Stomach (tissue), 19 donors: ENCODE measurements at places on chromosomes 12 and 14. TPM values are rescaled to one million over a fixed set of nuclear protein-coding genes. Genes with fewer than 3 reads are reported as not detected.
A peak's percentile ranks its signal among the peaks of the same experiment; 100 is the strongest.

GRCh38 chr12:74370608-74371216, 166.9 kb upstream of the ATXN7L3B start:
- H3K27me3 ChIP-seq = no peaks in the 10 kb centered on the region
- H3K4me1 ChIP-seq = no peaks in the 10 kb centered on the region
- H3K27ac ChIP-seq = no peak overlapping the region
- no peak for DNase-seq

DNA sequence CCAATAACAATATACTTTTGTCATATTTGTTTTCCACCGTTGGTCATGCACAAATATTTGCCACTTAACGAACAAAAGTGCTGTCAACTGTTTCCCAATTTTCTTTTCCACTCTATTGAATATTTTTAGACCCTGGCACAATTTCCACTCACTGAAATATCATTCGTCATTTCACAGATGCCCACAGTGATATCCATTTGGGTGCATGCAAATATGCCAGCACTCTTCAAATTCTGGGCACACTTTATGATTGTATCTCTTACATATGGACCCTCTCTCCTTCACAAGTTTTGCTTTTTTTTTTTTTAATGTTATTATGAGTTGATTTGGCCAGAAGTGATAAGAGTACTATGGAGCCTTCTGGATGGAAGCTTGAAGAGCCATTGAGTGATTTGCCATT, 1557.3 kb upstream of the FLRT2 start:
- no peaks in the 10 kb centered on the region for H3K36me3 ChIP-seq
- no peak for DNase-seq
- no peaks in the 10 kb centered on the region for H3K27me3 ChIP-seq

DNA sequence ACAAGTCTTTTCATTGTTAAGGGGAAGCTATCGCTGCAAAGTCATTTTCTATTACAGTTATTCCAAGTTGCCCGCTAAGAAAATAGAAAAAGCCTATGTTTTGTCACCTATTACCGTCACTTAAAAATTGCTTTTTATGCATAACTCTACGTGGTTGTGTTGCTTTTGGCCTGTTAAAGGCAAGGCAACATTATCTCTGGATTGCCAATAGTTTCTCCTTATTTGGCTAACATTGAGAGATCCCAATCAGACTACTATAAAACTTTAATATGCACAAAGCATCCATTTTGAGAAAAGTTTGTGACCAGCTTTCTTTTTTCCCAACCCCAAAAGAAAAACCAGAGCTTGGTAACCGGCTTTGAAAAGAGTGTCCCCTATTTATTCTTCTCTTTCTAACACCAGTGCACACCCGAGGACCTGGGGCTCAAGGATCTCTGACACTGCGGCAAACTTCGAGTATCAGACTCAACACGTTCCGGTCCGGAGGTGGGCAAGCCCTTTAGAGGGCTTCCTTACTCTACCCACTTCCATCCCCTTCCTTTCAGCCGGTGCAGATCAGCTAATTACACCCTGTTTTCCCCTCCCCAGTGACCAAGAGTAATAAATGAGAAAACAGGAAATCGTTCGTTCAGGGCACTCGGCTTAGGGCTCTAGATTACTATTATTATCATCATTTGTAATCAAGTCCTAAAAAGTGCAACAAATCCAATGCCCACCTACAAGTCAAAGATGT, 1.2 kb downstream of the PPP1R12A start:
- no peak for DNase-seq
- no peaks in the 10 kb centered on the region for H3K27me3 ChIP-seq
- peak overlapping the region; percentile 98 for H3K27ac ChIP-seq

DNA sequence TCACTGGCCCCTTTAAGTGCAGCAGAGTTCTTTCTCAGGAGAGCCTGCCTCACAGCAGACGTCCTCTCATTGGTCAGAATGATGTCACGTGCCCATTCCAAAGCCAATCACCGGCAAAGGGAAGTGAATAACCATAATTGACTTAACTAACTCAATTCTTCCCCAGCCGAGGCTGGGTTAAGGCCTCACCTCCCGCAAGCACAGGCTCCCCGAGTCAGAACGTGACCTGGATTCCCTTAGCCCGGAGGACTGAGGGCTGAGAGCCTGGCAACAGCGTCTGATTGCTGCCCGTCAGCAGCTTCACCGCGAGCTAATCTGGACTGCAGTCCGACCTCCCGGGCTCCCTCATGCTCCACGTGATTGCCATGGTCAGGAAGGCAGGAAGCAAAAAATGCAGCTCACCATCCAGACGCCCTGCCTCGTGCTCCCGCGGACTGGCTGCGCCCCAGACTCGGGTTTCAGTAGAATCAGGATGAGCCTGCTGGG, 92.1 kb upstream of the FZD10 start:
- peaks cover 26% of the 10 kb centered on the region for H3K27me3 ChIP-seq
- H3K4me3 ChIP-seq = no peak overlapping the region
- no peaks in the 10 kb centered on the region for H3K4me1 ChIP-seq
- DNase-seq = peak; percentile 58
- H3K27ac ChIP-seq = no peak overlapping the region

GRCh38 chr12:6736754-6737153, 12.9 kb downstream of the COPS7A start:
- no peaks in the 10 kb centered on the region for H3K4me1 ChIP-seq
- no peak overlapping the region for H3K27ac ChIP-seq
- no peaks in the 10 kb centered on the region for H3K27me3 ChIP-seq
- H3K36me3 ChIP-seq = peaks cover 1% of the 10 kb centered on the region

DNA sequence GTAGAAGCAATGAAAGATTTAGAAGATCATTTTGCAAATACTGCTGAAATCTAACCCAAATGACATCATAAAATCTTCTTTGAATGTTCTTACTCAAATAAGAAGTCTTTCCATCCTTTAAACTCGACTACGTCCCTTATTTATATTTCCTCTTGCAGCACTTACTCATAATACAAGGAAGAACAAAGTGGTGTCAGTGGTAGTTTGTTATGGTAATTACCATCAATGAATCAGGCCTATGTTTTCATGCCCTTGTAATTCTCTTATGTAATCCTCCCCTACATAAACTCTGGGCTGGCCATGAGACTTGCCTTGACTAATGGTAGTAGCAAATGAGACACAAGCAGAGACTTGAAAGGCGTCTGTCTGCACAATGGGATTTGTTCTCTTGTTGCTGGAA, 17.0 kb downstream of the EEA1 start:
- H3K27me3 ChIP-seq = no peaks in the 10 kb centered on the region
- H3K36me3 ChIP-seq = no peaks in the 10 kb centered on the region
- no peak for DNase-seq
- peaks cover 6% of the 10 kb centered on the region for H3K4me1 ChIP-seq

DNA sequence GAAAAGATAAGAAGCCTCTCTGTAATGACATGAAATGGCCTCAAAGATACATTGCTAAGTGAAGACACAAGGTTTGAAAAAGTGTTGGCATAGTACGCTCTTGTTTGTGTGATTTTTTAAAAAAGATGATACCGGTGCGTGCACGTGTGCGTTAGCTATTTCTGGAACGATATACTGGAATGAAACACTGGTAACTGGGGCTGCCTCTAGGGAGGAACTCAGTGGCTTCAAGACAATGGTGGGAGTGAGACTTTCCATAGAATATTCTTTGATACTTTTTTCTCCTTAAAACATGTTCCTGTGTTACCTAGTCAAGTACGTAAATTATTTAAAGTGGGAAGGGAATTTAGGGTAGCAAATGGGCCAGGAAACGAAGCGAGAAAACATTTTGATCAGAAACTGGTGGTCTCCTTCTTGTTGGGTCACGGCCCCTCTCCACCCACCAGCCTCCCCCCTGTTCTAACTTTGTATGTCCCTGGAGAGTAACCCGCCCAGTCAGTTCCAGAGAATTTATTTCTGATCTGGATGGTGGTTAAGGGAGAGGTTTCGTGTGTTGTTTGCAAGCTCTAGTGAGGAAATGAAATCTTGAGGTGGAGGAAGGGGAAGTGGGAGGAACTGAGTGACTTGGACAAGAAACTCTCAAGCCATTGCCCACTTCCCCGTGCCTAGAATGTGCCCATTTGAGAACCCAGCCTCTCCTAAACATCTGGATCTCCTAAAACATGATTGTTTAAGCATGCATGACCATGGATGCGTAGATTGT, 6.6 kb downstream of the FGF6 start:
- no peak overlapping the region for H3K4me3 ChIP-seq
- no peak for DNase-seq
- no peaks in the 10 kb centered on the region for H3K27me3 ChIP-seq
- no peaks in the 10 kb centered on the region for H3K4me1 ChIP-seq
- no peak overlapping the region for H3K27ac ChIP-seq
- no peaks in the 10 kb centered on the region for H3K36me3 ChIP-seq

- H3K4me3 ChIP-seq = no peak overlapping the region
- H3K27ac ChIP-seq = no peak overlapping the region
- no peaks in the 10 kb centered on the region for H3K36me3 ChIP-seq
Measured at GRCh38 chr14:28577711-28578131, 188.9 kb upstream of the FOXG1 start.

DNA sequence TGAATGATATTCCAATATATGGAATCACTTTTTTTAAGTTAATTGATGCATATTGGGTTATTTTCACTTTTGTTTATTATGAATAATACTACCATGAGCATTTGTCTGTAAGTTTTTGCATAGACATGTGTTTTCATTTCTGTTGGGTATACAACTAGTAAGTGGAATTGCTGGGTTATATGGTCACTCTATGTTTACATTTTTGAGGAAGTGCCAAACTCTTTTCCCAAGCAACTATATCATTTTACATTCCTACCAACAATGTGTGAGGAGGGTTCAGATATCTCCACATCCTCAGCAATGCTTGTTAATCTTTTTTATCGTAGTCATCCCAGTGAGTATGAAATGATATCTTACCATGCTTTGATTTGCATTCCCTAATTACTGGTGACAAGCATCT, 64.0 kb downstream of the MON2 start:
- no peak for DNase-seq
- no peaks in the 10 kb centered on the region for H3K36me3 ChIP-seq
- no peaks in the 10 kb centered on the region for H3K4me1 ChIP-seq
- H3K27ac ChIP-seq = no peak overlapping the region

GRCh38 chr12:71790331-71790730, 35.7 kb downstream of the RAB21 start:
- peaks cover 31% of the 10 kb centered on the region for H3K36me3 ChIP-seq
- H3K27me3 ChIP-seq = no peaks in the 10 kb centered on the region
- no peaks in the 10 kb centered on the region for H3K4me1 ChIP-seq
- no peak for DNase-seq

DNA sequence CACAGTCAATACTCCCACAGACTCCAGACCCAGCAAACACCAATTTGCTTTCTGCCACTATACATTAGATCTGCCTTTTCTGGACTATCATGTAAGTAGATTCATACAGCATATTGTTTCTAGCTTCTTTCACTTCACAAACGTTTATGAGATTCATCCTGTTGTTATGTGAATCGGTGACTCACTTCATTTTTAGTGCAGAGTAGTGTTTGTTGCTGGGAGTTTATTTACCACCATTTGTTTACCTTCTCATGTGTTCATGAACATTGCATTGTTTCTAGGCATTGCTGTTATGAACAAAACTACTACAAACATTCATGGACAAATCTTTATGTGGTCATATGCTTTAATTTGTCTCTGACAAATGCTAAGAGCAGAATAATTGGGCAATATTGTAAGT, 807.8 kb upstream of the TMEM132C start:
- H3K27ac ChIP-seq = no peak overlapping the region
- H3K4me3 ChIP-seq = no peak overlapping the region
- no peaks in the 10 kb centered on the region for H3K36me3 ChIP-seq
- no peak for DNase-seq

DNA sequence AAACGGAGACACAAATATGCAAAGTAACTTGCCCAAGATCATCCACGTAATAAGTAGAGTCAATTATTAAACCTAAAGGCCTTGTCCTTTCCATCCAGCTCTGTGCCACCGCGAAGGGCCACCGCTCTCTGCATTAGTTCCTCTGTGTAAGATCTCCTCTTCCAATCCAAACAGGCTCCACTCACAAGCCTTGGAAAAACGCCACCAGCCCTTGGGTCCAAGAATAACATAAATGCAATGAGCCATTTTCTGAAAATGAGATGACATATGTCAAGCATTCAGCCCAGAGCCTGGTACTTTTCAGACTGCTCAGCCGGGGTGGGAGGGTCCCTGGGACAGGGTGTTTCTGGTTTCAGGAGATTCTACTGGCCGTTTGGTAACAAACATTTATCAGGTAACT, 30.0 kb downstream of the DGLUCY start:
- no peak overlapping the region for H3K4me3 ChIP-seq
- no peaks in the 10 kb centered on the region for H3K27me3 ChIP-seq
- peaks cover 23% of the 10 kb centered on the region for H3K4me1 ChIP-seq
- peaks cover 20% of the 10 kb centered on the region for H3K36me3 ChIP-seq

DNA sequence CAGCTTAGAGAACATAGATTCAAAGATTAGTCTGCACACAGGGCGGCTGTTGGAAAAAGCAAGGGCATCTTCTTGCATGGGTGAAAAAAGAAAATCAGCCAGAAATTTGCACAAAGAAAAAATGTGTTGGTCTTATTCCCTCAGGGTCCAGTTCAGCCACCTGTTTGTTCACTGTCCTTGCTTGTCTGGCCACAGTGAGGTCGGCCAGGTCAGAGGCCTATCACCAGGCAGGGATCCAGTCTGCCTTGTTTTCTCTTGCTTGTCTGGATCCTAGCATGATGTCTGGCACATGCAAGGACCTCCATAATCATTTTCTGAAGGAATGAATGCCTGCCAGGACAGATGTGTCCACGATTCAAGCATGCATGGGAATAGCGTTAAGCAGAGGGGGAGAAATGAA, 359.1 kb upstream of the TBX3 start:
- no peak overlapping the region for H3K27ac ChIP-seq
- no peak for DNase-seq
- H3K4me3 ChIP-seq = no peak overlapping the region

DNA sequence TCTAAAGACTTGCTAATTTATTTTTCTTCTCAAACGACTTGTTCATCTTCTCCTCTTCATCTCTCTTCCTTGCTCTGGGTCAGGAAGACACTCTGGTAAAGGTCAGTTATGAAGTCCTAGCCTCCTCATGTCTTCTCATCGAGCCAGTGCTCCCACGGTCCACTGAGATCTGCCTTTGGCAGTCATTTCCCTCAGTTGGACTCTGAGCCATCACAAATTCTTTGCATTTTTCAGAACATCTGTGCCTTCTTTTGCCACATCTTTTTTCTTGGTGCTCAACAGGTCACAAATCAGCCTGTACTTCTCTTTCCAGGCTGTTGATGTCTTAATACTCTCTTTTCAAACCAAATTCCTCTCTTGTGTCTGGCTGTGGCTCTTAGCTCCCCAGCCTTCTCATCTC, 49.7 kb downstream of the IGF1 start:
- no peaks in the 10 kb centered on the region for H3K36me3 ChIP-seq
- no peaks in the 10 kb centered on the region for H3K27me3 ChIP-seq
- no peaks in the 10 kb centered on the region for H3K4me1 ChIP-seq

GRCh38 chr14:75886636-75887348, 95.0 kb downstream of the TGFB3 start:
- no peaks in the 10 kb centered on the region for H3K4me1 ChIP-seq
- H3K4me3 ChIP-seq = no peak overlapping the region
- H3K36me3 ChIP-seq = peaks cover 13% of the 10 kb centered on the region
- H3K27me3 ChIP-seq = no peaks in the 10 kb centered on the region

The PRICKLE1 gene
- total RNA-seq = 15.1 TPM

The SYT10 gene
- total RNA-seq = 2.8 TPM

The BEGAIN gene
- total RNA-seq = not detected

The KCNC2 gene
- not detected for total RNA-seq

The HSPB8 gene
- 51.7 TPM for total RNA-seq

The AMHR2 gene
- not detected for total RNA-seq

The TMEM179 gene
- not detected for total RNA-seq

The GPR137C gene
- total RNA-seq = 0.43 TPM
